AG08396 (cell line): ENCODE measurements at places on chromosomes 16 and 17.

GRCh38 chr17:37180376-37180775, 195.4 kb upstream of the C17orf78 start:
- DNase-seq = no peak

DNA sequence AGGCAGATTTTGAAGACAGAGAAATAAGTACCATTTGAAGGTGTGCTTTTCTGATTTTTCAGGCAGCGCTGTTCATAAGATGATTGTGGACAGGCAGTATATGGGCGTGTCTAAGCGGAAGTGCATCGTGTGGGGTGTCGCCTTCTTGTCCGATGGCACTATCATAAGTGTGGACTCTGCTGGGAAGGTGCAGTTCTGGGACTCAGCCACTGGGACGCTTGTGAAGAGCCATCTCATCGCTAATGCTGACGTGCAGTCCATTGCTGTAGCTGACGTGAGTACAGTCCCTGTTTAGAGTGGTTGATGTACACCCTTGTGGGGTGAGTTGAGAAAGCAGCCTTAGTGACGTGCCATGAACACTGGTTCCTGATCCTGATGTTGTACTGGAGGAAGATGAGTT, 10.7 kb downstream of the UTP4 start:
- no peak for DNase-seq

- DNase-seq = peak; percentile 85
These were observed 5.3 kb upstream of the CDR2L start for GRCh38 chr17:74981979-74982662.

DNA sequence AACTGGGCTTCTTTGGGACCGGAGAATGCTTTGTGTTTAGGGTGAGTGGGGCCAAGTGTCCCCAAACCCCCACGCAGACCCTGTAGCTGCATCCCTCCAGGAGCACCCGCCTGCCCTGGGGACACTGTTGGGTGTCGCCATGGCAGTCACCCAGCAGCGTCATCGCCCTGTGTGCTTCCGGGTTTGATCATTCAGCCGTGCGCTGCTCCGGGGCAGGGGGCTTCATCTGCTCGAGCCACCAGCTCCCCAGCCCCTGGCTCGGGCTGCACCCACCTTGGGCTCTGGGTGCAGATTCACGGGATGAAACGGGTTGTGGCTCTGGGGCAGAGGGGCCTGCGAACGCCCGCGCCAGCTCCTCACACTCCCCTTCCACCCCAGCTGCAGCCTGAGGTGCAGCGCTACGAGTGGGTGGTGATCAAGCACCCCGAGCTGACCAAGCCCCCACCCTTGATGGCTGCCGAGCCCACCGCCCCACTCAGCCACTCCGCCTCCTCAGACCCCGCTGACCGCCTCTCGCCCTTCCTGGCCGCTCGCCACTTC, 13.8 kb upstream of the ATP6V0C start:
- DNase-seq = no peak

DNA sequence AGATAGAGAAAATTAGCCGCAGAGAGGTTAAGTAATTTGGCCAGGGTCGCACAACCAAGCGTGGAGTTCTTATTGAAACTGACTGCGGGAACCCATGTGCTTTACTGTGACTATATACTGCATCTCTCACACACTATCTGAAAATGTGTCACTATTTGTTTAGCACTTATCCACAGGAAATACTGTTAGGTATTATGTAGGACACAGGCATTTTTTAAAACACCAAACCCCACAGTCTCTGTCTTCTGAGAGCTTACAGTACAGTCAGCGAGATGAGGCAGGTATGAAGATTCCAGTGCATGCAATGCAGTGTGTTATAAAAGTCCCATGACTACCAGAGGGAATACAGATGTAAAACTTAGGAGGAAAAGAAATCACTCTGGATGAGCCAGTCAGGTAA, 11.3 kb downstream of the RBL2 start:
- DNase-seq = no peak

GRCh38 chr17:3643889-3644349, 7.4 kb downstream of the CTNS start:
- DNase-seq = no peak
